ENCODE measurements at places on chromosomes 16 and 17.

GRCh38 chr17:68710976-68711375 lies 109.8 kb upstream of the FAM20A start:
- peak; percentile 17 for DNase-seq

DNA sequence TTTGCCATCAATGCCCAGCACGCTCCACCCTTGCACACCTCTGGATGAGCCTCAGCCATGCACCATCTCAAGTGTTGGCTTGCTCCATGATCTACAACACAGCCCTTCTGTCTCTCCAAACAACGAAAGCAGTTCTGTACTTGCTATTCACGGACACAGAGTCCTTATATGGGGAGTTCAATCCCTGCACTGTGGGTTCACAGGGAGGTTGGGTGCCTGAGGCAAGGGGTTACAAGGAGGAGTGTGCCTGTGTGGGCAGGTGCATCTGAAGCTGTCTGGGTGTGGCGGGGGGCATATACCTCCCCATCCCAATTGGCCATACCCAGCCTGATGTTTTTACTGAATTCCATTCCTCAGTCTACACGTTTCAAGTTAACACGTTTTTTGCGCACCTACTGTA lies 5.6 kb downstream of the RUNDC3A start:
- DNase-seq, result no peak

- DNase-seq, result no peak
These were observed 80.7 kb downstream of the HELZ start for GRCh38 chr17:67164302-67164701.

DNA sequence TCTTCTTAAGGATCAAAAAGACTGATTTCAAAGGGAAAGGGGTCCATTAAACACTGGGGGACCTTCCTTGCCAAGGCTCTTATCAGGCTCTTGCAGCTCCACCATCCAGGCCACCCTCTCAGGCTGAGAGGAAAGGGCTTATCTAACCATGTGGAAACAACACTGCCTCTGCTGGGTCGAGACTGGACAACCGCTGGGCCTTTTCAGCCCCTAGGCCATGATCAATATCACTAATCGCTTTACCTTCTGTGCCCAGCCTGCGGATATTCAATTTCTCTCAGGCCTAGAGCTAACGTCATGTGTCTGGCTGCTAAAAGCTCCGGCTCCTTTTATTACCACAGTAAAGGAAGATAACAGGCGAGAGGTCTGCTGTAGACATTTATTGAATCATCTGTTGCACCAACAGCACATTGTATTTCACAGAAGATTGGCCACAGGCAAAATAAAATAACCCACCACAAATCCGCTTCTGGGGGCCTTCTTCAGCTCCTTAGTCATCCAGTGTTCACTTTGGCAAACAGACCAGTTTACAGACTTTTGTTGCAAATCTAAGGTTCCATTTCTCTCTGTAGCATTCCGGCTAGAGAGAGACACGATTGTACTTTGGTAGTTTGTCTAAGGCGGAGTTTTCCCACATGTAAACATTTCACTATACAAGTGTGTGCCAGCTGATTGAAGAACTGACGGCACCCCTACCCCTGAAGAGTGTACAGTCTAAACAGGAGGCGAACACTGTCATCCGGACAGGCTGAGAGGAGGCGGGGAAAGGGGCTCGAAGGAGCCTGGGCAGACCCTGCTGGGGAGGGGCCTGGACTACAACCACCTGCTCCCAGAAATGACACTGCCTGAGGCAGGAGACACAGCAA lies 13.9 kb downstream of the CYB561 start:
- DNase-seq, result peak; percentile 82

- no peak for DNase-seq
These were observed 8.6 kb downstream of the DNAAF1 start for GRCh38 chr16:84153660-84154214.

DNA sequence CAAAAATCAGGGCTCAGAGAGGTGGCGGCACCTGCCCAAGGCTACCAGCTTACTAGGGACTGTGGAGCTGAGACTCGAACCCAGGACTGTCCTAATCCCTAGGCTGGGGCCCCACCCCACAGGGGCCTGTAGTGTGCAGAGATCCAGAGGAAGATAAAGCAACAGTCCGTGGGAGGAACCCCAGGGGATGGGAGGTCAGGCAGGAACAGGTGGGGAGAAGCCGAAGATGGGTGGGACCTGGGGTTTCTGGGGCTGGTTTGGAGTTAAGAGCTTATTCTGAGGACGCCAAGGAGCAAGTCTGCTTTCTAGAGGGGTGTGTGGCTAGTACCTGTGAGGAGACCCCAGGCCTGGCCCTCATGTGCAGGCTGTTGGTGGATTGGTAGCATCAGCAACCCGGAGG lies 14.9 kb downstream of the C16orf74 start:
- DNase-seq, result no peak

DNA sequence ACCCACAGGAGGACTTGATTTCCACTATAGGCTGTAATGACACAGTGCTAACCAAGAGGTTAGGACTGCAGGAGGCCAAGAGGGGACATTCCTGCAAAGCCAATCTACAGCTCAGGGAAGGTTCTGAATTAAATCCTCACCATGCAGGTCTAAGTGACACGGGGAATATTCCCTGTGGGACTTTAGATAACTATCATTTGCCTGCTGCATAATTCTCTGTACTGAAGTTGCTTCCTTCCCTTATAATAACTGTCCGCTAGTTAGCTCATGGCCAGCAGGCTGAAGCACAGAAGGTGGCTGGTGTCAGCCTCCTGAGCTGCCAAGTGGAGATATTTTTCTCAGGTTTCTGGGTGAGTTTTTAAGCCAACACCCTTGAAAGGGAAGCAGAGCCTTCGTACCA lies 74.6 kb upstream of the SOX9 start:
- no peak for DNase-seq

GRCh38 chr17:7930841-7931631 lies 710 bp downstream of the TRAPPC1 start:
- no peak for DNase-seq

GRCh38 chr17:56939869-56940484 lies 20.9 kb downstream of the COIL start:
- DNase-seq, result peak; percentile 62

- no peak for DNase-seq
These were observed 56.0 kb downstream of the ABAT start for GRCh38 chr16:8730335-8730915.

DNA sequence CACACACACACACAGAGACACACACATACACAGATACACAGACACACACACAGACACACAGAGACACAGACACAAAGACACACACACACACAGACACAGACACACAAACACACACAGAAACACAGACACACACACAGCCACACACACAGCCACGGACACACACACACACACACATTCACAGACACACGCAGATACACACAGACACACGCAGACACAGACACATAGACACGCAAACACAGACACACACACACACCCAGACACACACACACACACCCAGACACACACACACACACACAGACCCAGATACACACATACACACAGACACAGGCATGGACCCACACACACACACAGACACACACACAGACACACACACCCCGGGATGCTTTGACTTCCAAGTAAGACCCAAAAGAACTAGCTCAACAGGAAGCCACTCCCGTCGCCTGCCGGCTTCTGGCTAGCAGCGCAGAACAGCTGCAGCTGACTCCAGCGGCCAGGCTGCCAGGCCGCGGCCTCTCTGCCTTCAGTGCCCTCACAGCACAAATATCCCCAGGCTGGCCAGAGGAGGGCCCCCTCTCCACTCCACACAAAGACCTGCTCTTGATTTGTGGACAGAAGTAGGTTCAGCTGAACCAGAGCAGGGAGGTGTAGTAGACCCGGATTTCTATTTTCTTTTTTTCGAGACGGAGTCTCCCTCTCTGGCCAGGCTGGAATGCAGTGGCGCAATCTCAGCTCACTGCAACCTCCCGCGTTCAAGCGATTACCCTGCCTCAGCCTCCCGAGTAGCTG lies 6.0 kb upstream of the CHRNE start:
- peak; percentile 89 for DNase-seq

All from fibroblast of skin of abdomen (primary cell).